ENCODE measurements at places on chromosomes 5 and 9. TPM values are rescaled to one million over a fixed set of nuclear protein-coding genes. Genes with fewer than 3 reads are reported as not detected.

SAP30L gene
- 24.5 TPM for total RNA-seq

LCN9 gene
- total RNA-seq = not detected

MUSK gene
- not detected for total RNA-seq

GRCh38 chr5:53890490-53890889, 330.1 kb downstream of the NDUFS4 start:
- DNase-seq = no peak

- DNase-seq = no peak
Measured at GRCh38 chr5:41510176-41510831, at the start of gene PLCXD3. Gene PLCXD3, minus strand, starts transcription at chr5:41510601. Its CDS starts 75 bp downstream, at chr5:41510526.
